Stimulated activated CD4-positive, alpha-beta T cell treated with anti-CD3 and anti-CD28 coated beads, Interleukin-2, amount 100 ng/mL, for 24 hours (primary cell): ENCODE measurements at places on chromosomes 4 and X.

DNA sequence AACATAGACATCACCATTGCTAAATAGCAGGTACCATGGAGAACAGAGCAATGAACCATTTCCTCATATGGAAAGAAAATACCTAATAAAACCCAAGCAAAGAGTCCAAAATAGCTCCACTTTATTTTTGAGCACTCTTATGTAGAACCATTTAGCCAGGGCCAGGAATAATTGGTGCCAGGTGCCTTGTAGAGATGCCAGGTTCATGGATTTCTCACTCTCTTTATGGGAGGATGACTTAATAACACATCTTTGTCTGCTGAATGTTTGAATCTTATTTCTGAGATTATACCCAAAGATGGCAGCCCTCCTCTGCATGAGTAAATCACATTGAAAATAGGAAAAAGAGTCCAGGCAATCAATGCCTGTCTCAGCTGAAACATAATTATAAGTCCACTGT, 212.3 kb upstream of the SFRP2 start:
- DNase-seq, result no peak

GRCh38 chr4:170162416-170162815, 72.7 kb upstream of the AADAT start:
- no peak for DNase-seq

DNA sequence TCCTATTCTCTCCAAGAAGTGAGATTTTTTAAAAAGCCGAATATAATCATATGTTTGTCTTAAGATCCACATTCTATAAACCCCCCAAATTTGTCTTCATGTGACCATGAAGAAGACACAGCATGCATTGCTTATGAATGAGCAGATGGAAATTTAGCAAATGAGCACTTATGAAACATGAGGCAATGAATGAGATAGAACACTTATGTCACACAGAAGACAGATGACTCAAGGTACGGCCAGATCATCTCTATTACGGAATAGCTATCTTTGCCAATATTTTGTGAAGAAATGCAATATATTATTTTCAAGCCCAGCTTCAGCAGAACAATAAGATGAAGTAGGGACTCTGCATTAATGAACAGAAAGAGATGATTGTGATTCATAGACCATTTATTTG, 21.4 kb downstream of the PHEX start:
- no peak for DNase-seq

GRCh38 chr4:140754918-140755773, 1.0 kb downstream of the TBC1D9 start:
- no peak for DNase-seq

DNA sequence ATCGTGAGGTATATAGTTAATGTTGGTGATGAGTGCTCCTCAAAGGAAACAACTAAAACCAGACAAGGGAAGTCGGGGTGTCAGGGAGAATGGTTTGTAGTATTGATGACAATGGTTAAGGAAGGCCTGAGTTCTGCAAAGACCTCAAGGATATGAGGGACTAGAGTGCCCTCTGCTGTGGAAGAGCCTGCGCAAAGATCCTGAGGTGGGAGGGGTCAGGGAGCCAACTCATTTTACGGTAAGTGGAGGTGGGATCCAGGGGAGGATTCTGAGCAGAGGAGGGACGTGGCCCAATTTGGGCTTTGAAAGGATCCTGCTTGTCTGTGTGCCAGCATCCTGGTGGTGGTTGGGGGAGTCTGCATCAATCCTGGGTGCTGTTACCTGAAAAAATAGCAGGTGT, 11.3 kb downstream of the UBA1 start:
- DNase-seq, result no peak

DNA sequence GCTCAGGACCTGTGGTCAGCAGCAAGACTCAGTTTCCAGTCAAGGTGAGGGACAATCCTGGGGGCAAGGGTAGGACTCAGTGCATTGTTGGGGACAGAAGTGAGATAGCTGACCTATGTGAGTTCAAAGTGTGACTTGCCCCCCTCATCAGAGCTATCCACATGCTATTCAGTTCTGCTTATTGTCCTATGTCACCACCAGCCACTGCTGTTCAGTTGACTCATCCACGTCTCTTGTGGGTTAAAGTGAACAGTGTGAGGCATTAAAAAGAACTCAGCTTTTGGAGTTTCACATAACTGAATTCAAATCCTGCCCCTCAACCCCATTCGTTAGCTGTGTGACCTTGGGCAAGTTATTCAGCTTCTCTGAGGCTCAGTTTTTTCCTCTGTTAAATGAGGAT, 4.4 kb upstream of the APLN start:
- DNase-seq, result no peak

- DNase-seq, result no peak
Measured at GRCh38 chr4:146123231-146123630, 52.3 kb upstream of the LSM6 start.

GRCh38 chr4:37612811-37613210, 73.4 kb downstream of the RELL1 start:
- no peak for DNase-seq

- no peak for DNase-seq
Measured at GRCh38 chr4:109083911-109084310, 218.5 kb downstream of the COL25A1 start.

DNA sequence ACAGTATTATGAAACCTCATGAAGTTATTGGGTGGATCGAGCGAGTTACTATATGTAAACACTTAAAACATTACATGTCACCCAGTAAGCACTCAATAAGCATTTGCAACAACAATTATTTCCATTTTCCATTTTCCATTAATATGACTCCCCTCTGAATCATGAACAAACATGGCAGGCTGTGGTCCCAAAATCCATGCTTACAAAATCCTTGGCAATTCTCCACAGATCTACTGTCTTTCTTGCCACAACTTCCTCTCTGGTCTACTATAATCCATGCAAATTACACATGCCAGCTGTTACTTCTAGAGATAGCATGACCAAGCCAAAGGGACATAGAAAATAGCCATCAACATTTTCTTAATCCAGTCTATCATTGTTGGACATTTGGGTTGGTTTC, 22.0 kb downstream of the ASB11 start:
- no peak for DNase-seq

DNA sequence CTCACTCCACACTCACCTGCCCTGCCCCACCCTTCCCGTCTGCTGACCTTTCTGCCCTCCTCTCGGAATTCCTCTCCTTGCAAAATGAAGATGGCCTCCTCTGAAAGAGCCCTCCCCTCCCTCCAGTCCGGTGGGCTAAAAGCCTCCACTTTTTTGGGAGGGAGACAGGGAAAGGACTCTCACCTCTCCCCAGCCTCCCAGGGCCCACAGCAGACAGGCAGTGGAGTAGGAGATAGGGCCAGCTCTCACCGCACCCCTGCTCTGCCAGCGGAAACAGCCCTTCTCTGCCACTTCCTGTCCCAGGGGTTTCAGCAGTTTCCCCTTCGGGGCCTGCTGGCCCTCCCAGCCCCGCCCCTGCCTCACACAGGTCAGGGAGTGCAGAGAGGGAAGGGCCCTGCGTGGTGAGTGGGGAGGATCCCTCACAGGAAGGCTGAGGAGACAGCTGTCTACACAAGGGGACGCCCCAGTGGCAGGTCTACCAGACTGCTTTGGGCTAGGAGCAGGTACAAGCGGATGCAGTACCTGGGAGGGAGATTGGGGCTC, 18.2 kb downstream of the ELF4 start:
- peak; percentile 80 for DNase-seq

DNA sequence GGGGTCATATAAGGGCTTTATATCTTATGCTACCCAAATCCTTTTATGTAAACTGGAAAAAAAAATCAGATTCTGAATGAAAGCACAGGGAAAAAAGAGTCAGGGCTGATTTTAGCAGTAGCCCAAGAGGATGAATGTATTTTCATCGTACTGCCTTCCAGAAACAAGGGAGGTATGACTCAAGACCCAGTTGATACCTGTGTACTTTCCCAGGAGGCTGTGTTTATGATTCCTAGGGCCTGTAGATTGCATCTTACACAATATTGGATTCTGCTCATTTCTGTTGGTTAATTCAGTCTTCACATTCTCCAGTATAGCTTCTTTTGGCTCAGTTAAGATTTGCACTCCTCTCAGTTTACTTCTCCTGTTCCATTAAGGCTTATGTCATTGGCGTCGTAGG, 127.9 kb upstream of the LIMCH1 start:
- DNase-seq, result no peak

DNA sequence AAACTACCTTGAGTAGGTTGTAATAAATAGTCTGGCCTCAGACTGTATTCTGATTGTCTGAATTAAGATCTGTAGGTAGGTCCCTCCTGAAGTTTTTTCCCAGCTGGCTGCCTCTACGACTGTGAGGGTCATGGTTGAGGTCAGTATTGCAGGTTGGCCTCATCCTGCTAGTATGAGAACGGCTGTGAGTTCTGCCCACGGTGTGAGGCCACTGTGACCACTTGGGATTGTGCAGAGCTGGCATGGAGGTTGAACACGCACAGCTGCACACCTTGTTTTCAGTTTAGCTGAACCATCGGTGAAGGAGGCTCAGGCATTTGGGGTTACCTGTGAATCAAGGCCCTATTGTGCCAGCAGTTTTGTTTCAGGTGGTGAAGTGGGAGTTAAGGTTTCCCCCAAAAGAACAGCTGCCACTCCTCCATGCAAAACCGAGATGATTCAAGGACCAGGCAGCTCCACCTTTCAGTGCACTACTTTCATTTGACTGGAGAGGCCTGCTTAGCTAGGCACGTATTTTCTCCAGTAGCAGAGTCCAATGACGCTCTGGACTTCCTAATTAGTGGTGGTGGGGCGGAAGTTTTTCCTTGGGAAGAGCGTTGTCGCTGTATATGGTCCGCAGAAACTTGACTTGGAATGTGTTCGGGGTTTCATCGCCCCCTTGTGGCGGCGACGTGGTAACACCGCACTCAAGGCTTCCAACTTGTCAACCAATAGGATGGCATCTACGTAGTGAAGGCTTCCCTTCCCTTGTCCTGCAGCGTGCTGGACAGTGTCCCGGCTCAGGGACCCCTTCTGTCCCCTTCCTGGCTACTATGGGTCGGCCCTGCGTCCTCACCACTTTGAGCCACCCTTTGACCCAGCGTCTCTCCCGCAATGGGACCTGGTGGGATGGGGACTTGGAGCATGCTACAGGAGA, 13.8 kb downstream of the CMC4 start:
- peak; percentile 44 for DNase-seq

DNA sequence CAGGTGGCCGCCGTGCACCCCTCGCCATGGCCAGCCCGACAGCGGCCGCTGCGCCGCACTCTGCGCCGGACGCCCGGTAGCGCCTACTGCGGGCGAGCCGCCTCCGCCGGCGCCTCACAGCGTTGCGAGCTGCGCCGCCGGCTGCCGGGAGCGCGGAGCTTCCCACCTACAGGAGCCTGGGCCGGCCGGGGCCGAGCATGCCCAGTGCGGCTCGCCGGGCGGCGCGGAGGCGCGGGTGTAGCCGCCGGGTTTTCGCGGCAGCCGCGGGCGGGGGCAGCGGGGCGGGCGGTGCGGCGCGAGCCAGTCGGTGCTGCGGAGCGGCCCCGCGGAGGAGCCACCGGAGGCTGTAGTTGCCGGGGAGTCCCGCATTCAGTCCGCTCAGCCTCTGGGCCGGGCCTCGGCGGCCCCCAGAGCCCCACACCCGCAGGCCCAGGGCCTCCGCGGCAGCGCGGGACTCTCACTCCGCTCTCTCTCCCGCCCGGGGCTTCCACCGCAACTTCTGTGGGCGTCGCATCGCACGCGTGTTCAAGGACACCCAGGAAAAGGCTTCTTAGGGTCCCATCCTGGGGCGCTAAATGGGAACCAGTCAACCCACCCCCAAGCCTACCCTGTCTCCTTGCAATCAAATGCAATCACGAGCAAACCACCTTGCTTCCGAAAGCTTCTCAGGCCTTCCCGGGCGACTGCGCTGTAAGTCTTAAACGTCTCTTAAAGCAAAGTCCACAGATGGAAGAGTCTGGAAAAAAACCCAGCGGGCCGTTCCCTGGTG, at the start of gene MFAP3L:
Gene MFAP3L, minus strand, starts transcription at position 143 of the 769 bp plus-strand sequence. CDS start 20,518 bp downstream, outside the sequence.
- DNase-seq, result peak; percentile 86

- DNase-seq, result no peak
Measured at GRCh38 chr4:24428850-24429249, 155.5 kb downstream of the DHX15 start.

GRCh38 chrX:116499780-116500179, 37.0 kb upstream of the CT83 start:
- DNase-seq, result no peak

DNA sequence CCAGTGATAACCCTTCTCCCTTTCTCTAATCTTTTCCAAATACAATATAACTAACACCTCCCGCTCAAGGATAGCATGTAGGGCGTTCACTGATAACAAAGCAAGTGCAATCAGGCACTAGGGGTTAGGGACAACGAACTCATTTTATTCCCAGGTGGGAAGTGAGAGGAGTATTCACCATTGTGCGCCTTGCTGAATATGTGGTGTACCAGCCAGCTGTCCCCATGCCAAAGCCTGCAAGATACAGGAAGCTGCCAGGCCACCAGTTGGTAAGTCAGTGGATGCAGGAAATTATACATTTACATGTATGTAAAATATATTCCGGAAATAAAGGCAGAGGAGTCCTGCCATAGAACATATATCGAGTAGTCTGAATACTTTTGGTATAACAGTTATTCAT, 6.3 kb upstream of the HPRT1 start:
- no peak for DNase-seq

DNA sequence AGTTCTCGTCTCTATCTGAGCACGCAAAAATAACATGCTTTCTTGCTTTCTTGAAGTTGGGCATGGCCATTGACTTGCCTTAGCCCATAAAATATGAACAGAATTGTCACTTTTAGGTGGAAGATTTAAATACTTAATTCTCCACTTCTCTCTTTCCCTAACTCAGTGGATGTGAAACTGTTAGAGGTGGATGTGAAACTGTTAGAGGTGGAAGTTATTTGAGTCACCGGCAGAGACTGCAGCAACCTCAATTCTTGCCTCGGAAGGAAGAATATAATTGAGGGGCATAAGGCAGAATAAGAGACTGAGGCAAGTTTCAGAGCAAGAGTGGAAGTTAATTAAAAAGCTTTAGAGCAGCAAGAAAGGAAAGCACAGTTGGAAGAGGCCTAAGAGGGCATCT, 2.8 kb upstream of the PARM1 start:
- no peak for DNase-seq

GRCh38 chr4:37693450-37694190, 7.4 kb upstream of the RELL1 start:
- DNase-seq, result no peak

DNA sequence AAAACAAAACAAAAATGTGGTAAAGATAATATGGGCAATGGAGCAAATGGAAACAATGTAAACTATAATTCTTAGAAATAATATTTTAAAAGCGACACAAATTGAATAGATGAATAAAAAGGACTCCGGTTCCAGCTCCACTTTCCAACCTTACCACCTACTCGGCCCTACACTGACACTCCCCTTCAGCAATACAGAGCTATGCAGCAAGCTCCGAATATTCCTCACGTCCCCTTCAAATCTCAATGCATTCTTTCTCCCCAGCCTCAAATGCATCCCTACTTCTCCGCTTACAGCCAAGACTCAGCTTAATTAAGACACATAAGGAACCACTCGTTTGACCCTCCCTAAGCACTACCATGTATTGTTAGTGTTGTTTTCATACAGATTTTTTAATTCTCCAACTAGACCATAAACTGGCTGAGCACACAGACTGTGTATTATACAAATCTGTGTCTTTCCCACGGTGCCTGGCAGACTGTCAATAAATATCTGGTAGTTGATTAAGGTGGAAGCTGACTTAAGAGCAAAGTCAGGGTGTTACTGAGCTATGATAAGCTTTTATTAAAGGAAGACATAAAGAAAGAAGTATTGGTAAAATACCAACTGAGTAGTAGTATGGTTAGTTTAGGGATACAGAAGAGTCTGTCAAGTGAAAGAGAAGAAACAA, 219.1 kb downstream of the NR3C2 start:
- no peak for DNase-seq
